ENCODE measurements at places on chromosomes 7 and 10.

- no peak for DNase-seq
Observed at GRCh38 chr7:67843615-67844014, 847.0 kb downstream of the TYW1 start.

- DNase-seq, result peak; percentile 51
Observed at GRCh38 chr7:43591558-43592180, 8.8 kb downstream of the STK17A start.

- no peak for DNase-seq
Observed at GRCh38 chr7:25541094-25541821, 313.0 kb upstream of the NPVF start.

GRCh38 chr7:92767437-92767836 lies 68.9 kb downstream of the CDK6 start:
- no peak for DNase-seq

DNA sequence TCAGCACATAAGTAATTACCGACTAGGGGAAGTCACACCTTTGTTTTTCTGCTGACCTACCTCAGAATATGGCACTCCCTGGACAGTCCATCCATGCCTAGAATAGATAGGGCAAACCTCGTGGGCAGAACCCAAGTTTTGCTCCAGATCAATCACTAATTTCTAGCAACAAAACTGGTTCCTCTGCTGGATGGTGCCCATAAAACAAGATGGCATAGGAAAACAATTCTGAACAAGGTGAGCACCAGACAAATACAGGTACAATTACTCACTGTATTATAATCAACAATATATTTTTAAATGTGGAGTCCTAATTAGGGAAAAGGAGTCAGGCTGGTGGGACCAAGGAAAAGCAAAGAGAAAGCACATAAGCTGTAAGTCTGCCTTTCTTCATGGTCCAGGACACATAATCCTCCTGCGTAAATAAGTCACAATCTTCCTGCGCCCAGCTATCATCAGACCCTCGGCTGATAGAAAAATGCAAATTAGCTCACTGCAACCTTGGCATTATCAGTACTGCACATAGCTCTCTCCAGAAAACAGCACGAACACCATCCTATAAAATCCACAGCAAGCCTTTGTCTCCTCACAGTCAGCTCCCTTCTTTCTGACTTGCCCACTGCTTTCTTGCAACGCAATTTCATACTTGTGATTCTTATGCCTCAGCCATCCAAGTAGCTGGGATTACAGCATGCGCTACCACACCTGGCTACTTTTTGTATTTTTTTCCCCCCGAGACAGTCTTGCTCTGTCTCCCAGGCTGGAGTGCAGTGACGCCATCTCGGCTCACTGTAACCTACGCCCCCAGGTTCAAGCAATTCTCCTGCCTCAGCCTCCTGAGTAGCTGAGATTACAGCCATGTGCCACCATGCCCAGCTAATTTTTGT lies 15.1 kb downstream of the URGCP start:
- DNase-seq, result no peak

DNA sequence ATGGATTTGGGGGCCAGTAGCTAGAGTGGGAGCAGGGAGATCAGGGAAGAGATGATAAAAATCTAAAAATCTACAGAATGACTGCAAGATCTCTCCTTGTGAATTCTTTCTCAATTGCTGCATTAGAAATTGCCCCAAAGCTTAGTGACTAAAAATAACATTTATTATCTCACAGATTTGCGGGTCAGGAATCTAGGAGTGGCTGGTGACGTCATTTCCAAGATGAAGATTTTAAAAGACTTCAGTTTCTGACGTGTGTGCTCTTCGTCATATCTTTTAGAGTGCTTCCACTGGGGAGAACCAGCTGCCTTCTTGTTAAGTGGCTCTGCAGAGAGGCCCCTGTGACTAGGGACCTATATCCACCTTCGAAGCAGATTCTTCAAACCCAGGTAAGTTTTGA lies 112.6 kb downstream of the DGKI start:
- no peak for DNase-seq

DNA sequence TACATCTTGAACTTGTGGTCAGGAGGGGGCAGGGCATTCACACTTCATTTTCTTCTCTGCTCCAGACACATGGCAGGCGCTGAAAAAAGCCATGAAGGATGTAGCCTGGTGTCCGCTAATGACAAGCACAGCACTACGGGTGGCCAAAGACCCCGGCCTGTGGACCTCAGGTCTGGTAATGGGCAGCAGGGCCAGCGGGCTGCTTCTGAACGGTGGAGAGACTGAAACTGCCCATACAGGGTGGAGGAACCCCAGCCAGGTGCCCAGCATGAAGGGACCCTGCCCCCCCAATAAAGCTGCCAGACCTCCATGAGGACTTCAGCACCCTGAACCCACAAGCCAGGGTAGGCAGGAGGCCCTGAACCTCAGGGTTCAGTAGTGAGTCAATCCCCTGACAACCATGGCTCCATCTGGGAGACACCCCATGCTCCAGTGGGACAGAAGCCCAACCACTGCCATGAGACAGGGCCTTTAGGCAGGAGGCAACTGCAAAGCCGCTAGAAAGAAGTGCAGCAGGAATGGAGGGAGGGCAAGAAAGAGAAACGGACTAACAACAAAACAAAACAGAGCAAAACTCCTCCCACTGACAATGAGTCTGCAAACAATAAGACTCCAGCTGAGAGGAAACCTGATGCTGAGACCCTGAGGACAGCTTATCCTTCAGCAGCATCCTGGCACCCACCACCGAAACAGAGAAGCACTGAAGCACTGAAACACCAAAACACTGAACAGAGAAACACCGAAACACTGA lies 140.2 kb upstream of the PPP2R2D start:
- DNase-seq, result no peak

GRCh38 chr10:71547876-71548846 lies 151.4 kb downstream of the CDH23 start:
- DNase-seq, result no peak

GRCh38 chr10:130335336-130335735 lies 199.1 kb downstream of the GLRX3 start:
- DNase-seq, result no peak

- DNase-seq, result peak; percentile 47
Observed at GRCh38 chr10:91613411-91614187, 19.3 kb downstream of the PPP1R3C start.

- no peak for DNase-seq
Observed at GRCh38 chr7:31116615-31117014, 64.5 kb downstream of the ADCYAP1R1 start.

- no peak for DNase-seq
Observed at GRCh38 chr7:47602272-47603004, 20.5 kb upstream of the TNS3 start.

DNA sequence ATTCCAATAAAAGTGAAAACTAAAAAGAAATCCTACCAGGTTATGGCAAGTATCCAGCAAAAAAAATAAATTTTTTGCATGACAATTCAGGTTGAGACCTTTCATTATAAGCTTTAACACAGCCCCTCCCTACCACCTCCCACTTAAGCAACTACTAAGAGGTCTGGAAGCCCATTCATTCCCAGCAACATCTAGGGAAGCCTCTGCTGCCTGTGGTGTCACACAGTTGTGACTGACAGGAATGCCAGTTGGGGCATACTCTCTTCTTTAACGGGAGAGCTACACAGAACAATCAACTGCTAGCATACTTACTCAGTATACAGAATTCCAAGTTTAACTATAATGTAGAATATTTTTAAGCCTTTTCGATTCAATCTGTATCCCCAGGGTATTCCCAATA lies 27.8 kb downstream of the ABI1 start:
- no peak for DNase-seq

DNA sequence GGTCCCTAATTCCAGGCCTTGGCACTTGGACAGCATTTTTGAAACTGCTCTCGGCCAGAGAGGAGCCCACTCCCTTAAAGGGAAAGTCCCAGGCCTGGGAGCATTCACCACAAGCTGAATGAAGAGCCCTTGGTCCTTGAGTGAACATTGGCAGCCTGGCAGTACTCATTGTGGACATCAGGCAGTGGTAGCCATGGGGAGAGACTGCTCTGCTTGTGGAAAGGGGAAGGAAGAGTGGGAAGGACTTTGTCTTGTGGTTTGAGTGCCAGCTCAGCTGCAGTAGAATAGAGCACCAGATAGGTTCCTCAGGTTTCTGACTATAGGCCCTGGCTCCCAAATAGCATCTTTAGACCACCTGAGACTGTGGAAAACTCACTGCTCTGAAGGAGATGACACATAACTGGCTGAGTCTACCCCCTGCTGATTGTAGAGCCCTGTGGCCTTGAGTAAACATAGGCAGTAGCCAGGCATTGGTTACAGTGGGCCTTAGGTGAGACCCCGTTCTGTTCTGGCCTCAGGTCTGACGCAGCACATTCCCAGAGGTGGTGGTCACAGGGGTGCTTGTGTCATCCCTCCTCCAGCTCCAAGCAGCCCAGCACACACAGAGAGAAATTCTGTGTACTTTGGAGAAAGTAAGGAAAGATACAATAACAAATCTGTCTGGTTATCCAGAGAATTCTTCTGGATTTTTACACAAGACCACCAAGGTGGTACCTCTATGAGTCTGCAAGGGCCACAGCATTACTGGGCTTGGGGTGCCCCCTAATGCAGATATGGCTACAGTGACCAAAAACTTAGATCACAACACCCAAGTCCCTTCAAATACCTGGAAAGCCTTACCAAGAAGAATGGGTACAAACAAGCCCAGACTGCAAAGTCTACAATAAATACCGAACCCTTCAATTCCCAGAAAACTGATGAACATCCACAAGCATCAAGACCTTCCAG lies 153.8 kb downstream of the GNAI1 start:
- DNase-seq, result no peak

- no peak for DNase-seq
Observed at GRCh38 chr10:122497241-122497640, 35.9 kb downstream of the HTRA1 start.

GRCh38 chr10:22319980-22320558 lies 830 bp upstream of the BMI1 start:
- no peak for DNase-seq

GRCh38 chr7:71424166-71425035 lies 292.5 kb downstream of the GALNT17 start:
- no peak for DNase-seq

DNA sequence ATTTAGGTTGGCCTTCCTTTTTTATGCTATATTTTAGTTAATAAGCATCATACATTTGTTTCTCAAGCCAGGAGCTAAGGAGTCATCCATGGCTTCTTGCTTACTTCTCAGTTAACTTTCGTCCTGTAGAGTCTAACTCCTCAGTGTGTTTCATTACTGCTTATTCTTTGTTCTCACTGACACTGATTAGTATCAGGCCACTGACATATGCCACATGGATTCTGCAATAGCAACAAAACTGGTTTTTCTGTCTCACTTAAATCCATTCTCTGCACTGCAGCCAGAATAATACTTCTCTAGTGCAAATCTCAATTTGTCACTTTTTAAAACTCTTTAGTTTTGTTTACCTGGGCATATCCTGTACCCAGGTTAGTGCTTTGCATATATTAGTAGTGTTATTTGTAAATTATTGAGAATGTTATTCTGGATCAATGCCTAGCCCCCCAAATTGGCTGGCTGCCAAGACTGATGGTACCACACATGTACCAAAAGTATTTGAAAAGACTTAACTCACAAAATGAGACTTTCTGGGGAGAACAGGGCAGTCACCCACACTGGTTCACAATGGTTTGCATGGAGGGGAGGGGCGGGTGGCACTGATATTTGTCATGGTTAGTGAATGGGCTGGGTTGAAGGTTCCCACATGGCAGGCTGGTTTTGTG lies 79.1 kb downstream of the CCSER2 start:
- no peak for DNase-seq

GRCh38 chr7:96786261-96786997 lies 76.8 kb upstream of the SEM1 start:
- no peak for DNase-seq

GRCh38 chr7:133642907-133643306 lies 390.0 kb downstream of the EXOC4 start:
- no peak for DNase-seq

DNA sequence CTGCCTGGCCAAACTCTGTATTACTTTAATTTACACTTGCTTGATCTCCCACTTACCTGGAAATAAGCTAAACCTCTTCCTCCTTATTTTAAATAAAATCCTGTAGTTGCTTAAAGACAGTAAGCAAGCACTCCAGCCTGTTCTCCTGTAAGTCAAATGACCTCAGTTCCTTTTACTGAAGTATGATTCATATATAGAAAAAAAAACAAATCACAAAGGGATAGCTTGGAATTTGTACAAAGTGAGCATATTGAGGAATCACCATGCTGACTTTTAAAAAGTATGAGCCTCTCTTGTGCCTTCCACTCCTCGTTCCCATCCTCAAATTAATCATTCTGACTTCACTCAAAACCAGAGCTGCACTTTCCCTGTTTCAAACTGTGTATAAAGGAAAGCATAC lies 52.0 kb downstream of the C10orf90 start:
- no peak for DNase-seq

Measured in LoVo (cell line).